Osteocyte (in vitro differentiated cells): ENCODE measurements at places on chromosomes 11 and 22.

DNA sequence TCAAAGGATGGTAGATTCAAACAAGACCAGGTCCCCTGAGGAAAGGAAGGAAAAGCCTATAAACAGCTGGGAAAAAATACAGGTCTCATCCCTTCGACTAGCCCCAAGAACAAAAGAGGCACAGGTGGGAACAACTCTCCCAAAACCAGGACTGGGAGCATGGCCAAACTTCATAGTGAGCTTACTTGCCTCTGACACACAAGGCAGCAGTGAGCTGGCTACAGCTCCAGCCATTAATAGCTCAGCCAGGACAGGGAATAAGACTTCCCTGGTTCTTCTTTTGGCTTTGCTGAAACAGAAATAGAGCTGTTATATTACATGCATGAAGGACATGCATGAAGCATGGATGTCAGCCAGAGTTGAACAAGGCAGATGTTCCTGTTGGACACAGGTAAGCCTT, at the start of gene OR10A2:
TSS of gene OR10A2 (plus strand) at position 97 of the 400 bp plus-strand sequence. CDS start 6,698 bp downstream, outside the sequence.
- no peak within 1 kb of the TSS for H3K27ac ChIP-seq
- H3K4me1 ChIP-seq: no peaks in the 10 kb centered on the region
- H3K27me3 ChIP-seq: peaks cover 5% of the 10 kb centered on the region
- DNase-seq: no peak

DNA sequence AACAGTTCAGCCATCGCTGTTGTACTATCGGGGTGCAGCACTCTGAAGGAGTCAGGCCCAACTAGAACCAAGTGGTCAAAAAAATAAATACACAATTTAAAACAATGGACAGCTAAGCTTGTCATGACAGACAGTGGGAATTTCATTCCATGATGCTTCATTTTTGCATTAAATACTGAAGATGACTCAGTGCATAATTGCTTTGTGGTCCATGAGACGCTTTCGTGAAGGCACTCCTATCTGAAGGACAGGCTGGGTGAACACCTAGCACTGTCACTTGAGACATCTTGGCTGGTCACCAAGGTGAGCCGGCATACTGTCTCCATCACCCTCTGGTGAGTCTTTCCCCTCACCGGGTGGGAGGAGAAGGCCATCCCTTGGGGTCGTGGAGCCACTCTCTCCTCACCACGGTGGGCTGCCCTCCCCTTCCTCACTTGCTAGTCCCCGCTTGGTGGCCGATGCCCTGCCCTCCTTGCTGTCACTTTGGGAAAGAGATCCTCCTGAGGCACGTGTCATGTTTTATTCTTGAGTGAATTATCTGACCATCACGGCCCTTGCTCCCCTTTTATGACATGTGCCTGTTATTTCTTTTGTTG, 4.9 kb upstream of the TESMIN start:
- peaks cover 10% of the 10 kb centered on the region for H3K4me1 ChIP-seq
- DNase-seq: no peak
- no peaks in the 10 kb centered on the region for H3K27me3 ChIP-seq
- H3K4me3 ChIP-seq: no peak overlapping the region

DNA sequence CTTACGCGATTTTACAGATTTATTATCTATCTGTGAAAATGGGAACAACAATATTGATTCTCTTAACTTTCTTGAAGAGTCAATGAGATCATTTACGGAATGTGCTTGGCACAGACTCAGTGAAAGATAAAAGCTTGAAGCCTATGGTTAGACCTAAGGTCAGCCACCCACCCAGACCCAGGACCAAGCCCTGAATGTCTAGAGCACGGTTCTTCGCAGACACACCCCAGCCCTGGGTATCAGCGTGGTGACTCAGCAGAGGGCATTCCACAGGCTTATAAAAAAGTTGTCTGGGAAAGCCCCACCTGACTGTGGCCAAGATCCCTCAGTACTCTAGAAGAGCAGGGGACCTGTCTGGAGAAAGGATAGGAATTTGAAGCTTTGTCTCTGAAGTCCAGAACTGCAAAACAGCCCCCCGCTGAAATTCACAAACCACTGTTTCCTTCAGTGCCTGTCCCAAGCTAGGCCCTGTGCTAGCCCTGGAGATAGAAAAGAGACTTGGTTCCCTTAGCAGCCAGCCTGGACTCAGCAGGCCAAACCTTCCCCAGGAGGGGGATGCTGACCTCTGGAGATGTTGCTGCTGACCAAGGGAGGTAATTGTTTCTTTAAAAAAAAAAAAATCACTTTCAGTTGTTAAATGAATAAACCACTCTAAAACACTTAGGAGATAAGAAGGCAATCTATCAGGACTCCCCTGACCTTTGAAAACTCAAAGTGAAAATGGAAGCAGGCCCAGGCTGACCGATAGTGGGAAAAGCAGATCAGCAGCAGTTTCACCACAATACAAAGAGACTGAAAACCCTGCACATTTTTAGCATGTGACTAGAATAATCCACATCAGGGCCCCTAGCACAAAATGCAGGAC, 114.0 kb downstream of the ABTB2 start:
- no peaks in the 10 kb centered on the region for H3K27me3 ChIP-seq
- DNase-seq: no peak
- peaks cover 11% of the 10 kb centered on the region for H3K4me1 ChIP-seq
- peak overlapping the region; percentile 14 for H3K27ac ChIP-seq

GRCh38 chr11:66891851-66892660, 35.2 kb downstream of the LRFN4 start:
- H3K36me3 ChIP-seq: no peaks in the 10 kb centered on the region
- no peaks in the 10 kb centered on the region for H3K27me3 ChIP-seq
- peaks cover 42% of the 10 kb centered on the region for H3K4me1 ChIP-seq
- DNase-seq: no peak
- H3K4me3 ChIP-seq: no peak overlapping the region

DNA sequence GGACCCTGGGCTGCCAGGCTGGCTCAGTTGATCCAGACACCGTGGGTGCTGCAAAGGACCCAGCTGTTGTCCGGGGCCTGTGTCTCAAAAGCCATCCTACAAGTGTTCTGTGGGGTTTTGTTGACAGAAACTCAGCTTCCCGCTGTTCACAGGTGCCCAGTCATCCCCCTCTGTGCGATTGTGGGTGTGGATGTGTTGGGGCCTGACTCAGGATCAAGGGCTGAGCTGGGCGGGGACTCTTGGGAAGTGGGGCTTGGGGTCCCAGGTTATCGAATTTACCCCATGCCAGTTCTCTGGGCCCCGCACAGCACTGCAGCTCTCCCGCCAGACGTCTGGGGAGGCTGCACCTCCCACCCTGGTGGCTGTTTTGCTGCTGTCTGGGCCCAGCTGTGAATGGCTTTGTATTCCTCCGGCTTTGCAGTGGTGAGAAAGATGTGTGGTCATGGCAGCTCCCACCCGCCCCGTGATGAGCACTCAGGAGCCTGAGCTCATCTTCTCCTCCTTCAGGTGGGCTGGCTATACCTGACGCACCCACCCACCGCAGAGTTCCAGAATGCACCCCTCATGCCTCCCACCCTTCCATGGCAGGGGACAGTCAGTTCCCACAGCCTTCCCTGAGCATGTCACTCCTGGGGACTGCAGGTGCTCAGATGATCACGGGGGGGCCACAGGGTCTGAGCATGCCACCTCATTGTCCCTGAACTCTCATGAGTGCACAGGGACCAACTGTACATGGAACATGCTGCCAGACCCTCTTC, 3.6 kb upstream of the AP2A2 start:
- DNase-seq: no peak
- H3K4me3 ChIP-seq: no peak overlapping the region
- no peaks in the 10 kb centered on the region for H3K36me3 ChIP-seq
- no peaks in the 10 kb centered on the region for H3K27me3 ChIP-seq
- no peak overlapping the region for H3K27ac ChIP-seq
- H3K4me1 ChIP-seq: peaks cover 7% of the 10 kb centered on the region

- H3K4me3 ChIP-seq: no peak overlapping the region
- H3K27me3 ChIP-seq: peaks cover 60% of the 10 kb centered on the region
- DNase-seq: peak; percentile 34
- no peaks in the 10 kb centered on the region for H3K36me3 ChIP-seq
Measured at GRCh38 chr11:113908098-113908497, 3.5 kb downstream of the HTR3B start.

DNA sequence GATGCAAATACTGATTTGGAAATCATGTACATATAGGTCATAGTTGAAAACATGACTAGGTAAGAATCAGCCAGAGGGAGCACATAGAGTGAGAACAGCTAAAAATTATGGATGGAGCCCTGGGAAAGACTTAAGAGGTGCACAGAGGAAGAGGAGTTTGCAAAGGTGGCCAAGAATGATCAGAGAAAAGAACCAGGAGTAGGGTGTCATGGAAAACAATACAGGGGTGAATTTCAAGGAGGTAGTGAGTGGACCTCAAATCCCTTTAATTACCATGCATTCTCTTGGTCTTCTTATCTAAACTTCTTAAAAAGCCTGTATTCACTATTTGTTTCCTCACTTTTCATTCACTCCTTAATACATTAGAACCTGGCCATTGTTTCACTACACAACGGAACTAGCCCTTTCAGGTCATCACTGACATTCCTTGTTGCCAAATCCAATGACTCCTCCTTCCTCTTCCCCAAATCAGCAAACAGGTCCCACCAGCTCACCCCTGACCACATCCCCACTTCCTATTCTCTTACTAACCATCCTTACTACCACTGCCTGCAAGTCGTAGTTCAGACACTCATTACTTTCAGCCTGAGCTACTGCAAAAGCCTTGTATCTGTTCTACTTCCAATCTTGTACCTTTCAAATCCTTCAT, 22.6 kb downstream of the BUD13 start:
- H3K36me3 ChIP-seq: peaks cover 38% of the 10 kb centered on the region
- no peaks in the 10 kb centered on the region for H3K4me1 ChIP-seq
- no peak overlapping the region for H3K4me3 ChIP-seq
- no peaks in the 10 kb centered on the region for H3K27me3 ChIP-seq

DNA sequence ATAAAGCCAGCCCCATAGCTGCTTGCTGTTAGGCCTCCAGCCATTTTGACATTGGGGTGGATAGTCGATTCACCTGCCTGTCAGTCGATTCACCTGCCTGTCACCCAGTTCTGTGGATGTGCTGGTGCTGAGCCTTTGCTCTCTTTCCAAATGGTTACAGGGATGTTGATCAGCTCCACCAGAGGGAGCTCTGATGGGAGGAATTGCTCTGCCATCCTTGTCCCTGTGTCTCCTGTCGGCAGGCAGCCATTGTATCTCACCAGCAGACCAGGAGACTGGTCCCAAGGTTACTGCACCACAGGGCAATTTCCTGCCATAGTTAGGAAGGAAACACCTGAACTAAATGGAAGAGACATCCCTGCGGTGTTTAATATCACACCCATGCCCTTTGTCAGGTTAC, 6.1 kb downstream of the MPEG1 start:
- H3K27ac ChIP-seq: no peak overlapping the region
- H3K36me3 ChIP-seq: no peaks in the 10 kb centered on the region
- DNase-seq: no peak
- H3K4me1 ChIP-seq: peaks cover 17% of the 10 kb centered on the region
- no peak overlapping the region for H3K4me3 ChIP-seq

DNA sequence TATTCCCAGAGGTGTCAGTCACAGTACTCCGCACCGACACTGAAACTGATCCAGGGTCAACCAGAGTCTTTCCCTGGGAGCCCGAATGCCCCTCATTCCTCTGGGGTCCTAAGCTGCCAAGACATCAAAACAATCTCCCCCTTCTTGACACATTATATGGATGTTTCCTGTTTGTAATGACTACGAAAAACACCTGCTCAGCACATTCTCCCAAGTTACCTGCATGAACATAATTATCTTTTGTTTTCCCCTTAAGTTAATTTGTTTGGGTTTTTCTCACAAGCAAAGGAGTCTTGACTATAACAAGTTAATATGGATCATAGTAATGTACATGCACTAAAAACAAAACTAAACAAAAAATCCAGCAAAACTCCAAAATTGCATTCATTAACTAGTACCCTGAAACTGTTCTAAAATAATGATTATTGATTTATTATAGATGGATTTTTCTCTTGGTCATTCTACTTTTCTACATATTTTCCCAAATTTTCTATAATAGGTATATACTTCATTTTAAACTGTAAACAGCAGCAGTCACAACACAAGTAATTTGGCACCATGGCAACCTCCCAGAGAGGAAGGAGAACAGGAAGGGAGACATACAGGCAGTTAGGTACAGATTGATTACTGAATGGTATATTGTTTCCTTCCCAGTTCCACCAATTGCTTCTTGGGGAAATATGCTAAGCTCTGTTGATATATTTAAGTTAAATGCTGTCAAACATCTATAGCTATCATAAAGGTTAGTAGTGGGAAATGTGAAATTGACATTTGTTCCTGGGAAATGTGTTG, 631.5 kb downstream of the METTL15 start:
- no peaks in the 10 kb centered on the region for H3K27me3 ChIP-seq
- H3K36me3 ChIP-seq: no peaks in the 10 kb centered on the region
- no peak for DNase-seq

- H3K36me3 ChIP-seq: no peaks in the 10 kb centered on the region
- H3K4me3 ChIP-seq: no peak overlapping the region
- H3K27me3 ChIP-seq: no peaks in the 10 kb centered on the region
- H3K4me1 ChIP-seq: peaks cover 51% of the 10 kb centered on the region
Measured at GRCh38 chr22:45454275-45454674, 40.8 kb downstream of the RIBC2 start.

DNA sequence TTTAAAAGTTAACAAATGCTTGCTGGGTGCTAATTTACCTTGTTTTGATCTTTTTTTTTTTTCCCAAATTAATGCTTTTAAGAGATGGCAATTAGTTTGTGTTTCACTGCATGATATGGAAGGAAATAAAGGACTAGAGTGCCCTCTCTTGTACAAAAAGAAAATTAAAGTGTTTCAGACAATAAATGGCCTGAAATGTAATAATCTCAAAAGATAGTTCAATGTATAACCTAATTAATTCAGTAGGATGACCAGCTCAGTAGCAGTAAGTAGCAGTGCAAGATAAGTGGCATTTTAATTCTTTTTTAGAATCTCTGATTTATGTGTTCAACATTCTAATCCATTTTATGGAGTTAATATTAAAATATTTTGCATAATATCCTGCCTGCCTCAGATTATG, 39.9 kb upstream of the MYO18B start:
- H3K4me3 ChIP-seq: no peak overlapping the region
- no peak overlapping the region for H3K27ac ChIP-seq
- H3K27me3 ChIP-seq: no peaks in the 10 kb centered on the region
- DNase-seq: no peak
- no peaks in the 10 kb centered on the region for H3K36me3 ChIP-seq

- H3K4me1 ChIP-seq: no peaks in the 10 kb centered on the region
- H3K27me3 ChIP-seq: peaks cover 3% of the 10 kb centered on the region
- no peak for DNase-seq
- H3K36me3 ChIP-seq: no peaks in the 10 kb centered on the region
- no peak overlapping the region for H3K27ac ChIP-seq
Measured at GRCh38 chr11:81707881-81708280, 1025.8 kb downstream of the FAM181B start.

DNA sequence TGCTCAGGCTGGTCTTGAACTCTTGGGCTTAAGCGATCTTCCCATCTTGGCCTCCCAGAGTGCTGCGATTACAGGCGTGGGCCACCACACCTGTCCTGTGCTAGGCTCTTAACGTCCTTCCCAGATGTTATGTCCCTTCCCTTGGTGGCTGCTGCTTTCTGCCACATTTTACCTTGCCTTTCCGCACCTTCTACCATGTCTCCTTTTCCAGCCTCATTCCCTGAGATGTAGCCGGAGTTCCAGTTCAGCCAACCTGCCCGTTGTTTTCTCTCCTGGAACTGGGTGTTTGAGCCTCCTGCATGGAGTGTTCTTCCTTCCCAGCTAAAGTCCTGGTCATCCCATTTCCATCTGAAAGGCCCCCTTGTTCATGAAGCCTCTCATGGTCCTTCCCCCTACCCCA, 95.3 kb downstream of the PTPRJ start:
- DNase-seq: no peak
- H3K27me3 ChIP-seq: no peaks in the 10 kb centered on the region
- peaks cover under 1% of the 10 kb centered on the region for H3K4me1 ChIP-seq
